H1 (cell line): ENCODE measurements at places on chromosomes 13 and 19. TPM values are rescaled to one million over a fixed set of nuclear protein-coding genes. Genes with fewer than 3 reads are reported as not detected.

The PSG11 gene
- not detected in 2 replicates for polyA plus RNA-seq

The PLA2G4C gene
- 14.9 and 20.5 TPM in 2 replicates for polyA plus RNA-seq

The ZNF628 gene
- polyA plus RNA-seq: 1.7 and 4.5 TPM in 2 replicates

The GGACT gene
- polyA plus RNA-seq: 1.1 TPM in 2 replicates

The GPR4 gene
- polyA plus RNA-seq: 0.39 and 0.41 TPM in 2 replicates

The DACT3 gene
- 1.8 and 1.9 TPM in 2 replicates for polyA plus RNA-seq
